ENCODE measurements at places on chromosomes 13 and 19. TPM values are rescaled to one million over a fixed set of nuclear protein-coding genes. Genes with fewer than 3 reads are reported as not detected.

Gene GFY
- not detected for total RNA-seq

Gene METTL21C
- total RNA-seq: not detected

Gene ETHE1
- total RNA-seq: 106 TPM

Gene CEBPA
- 0.16 TPM for total RNA-seq

Gene BRSK1
- total RNA-seq: 5.7 TPM

Gene ENOX1
- 0.33 TPM for total RNA-seq

Gene ZNF823
- total RNA-seq: 4.2 TPM

Gene URAD
- total RNA-seq: not detected

Gene HCN2
- total RNA-seq: 2.8 TPM

Gene MKNK2
- 93.0 TPM for total RNA-seq

Gene MAMSTR
- 1.3 TPM for total RNA-seq

Gene DACT3
- 0.33 TPM for total RNA-seq

All from mesangial cell (primary cell).